Hippocampal formation (tissue), 2 donors: ENCODE measurements at places on chromosomes 2 and 18.

DNA sequence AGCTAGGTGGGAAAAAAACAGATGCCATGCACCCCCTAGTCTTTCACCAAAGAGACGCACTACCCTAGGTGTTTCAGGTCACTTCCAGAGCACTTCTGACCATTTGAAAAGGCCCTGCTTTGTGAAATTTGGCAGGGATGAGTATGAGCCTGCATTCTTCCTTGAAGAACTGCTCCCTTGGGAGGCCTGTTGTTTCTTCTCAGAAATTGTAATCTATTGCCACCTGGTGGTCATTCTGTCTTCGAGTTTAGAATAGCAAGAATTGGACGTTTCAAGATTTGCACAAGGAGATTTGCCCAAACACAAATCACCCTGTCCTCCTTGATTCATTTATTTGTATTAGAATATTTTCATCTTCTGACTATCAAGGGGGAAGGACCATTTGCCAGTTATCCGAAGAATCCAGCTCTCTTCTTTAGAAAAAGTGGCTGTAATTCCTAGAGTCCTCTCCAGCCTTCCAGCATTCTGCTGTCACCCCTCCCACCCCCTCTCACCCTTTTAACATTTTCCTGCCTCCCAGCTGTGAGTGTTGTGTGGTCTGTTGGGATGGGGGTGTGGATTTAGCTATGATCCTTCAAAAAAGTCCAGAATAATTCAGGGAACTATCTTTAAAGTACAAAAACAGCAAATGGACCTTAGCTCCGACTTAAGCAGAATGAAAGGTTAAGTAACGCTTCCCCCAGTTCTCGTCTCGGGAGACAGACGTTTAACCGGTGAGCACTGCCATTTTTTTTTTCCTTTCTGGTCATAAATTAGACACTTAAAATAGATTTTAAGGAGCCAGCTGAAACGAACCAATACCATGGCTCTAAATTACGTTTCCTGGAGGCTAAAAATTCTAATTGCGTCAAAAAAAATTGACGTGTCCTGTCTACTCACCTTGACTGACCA is 3.7 kb upstream of the GAD1 start:
- no peak for DNase-seq

DNA sequence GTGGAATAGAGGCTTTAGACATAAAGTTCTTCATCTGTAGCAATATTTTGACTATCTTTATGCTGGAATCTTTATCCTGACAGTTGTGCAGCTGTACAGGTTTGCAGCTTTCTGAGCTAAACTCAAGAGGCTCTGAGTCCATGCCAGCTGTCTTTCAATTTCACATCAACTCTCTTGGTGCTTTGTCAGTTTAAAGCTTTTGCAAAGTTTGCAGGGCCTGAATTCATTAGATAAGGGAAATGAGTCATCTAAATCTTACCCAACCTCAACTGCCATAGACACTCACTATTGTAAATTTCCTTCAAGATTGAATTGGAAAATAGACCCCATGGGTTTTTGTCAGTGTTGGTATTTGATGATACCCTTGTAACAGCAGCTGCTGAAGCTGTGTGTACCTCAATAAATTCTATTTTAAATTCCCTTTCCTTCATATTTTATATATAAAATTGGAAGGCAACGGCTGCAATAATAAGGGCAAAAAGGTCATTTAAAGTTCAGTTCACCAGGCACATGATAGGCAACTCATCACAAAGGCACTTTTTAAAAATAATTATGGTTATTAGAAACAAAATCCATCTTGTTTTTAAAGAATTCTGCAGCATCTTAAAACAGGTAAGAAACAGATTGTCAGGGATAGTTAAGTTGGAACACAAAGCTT is 169.9 kb upstream of the SLC39A10 start:
- DNase-seq: no peak

- DNase-seq: no peak
Observed at GRCh38 chr2:37441055-37441454, 96.6 kb downstream of the QPCT start.

GRCh38 chr2:26606847-26607190 is 34.3 kb downstream of the CIB4 start:
- DNase-seq: no peak

DNA sequence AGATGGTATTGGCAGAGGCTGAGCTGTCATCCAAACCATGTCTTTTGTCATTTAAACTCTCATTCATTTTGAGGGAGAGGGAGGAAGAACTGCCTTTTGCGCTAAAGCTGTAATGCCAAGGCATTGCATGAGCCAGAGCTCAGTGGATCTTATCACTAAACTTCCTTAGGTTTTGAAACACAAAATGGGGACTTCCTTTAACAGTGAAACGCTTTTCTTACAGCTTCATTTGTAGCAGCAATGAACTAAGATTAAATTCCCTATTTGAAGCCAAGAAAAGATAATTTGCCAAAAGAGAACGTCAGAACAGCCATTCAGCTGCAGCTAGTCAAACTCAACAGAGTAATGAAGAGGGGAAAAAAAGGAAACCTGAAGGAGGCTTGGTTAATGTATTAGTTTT is 143.5 kb upstream of the MMADHC start:
- no peak for DNase-seq

DNA sequence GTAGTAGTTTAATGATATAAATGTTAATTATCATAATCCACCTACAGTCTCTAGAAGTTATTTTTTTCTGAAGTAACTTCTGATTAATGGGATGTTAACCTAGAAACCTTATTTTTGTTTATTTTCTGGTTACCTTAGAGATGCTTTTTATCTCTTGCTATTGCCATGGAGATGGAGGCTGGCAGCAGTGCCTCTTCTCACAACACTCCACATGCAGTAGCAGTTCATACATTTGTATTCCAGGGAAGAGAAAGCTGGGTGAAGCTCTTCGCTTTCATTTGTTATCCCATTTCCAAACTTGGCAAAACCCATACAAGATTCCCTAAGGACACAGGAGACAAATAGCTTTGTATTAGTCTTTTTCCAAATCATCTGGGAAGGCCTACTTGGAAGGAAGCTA is 1794.1 kb upstream of the LRRTM1 start:
- no peak for DNase-seq

- DNase-seq: no peak
Observed at GRCh38 chr2:155377266-155377680, 678.8 kb downstream of the KCNJ3 start.

DNA sequence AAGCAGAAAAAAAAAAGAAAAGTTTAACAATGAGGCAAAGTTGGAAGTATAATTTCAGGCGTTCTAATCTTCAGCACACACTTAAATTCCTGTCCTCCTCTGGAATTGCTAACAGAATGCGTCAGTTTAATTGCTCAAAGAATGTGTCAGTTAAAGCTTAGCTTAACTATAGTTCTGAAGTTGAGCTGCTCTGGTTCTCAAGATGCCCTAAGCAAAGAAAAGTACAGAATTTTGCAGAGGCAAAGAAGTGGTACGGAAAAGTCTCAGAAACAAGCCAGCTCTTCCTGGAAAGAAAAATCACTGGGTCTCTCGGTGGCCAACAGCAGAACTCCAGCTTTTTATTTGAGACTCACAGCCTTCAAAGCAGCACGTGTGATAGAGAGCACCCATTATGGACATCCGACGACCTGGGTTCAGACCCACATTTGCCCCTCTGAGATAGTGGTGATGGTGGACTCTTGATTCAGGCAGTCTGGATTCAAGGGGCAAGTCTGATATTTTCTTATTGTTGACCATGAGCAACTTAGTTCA is 22.2 kb upstream of the MYO3B start:
- DNase-seq: no peak

DNA sequence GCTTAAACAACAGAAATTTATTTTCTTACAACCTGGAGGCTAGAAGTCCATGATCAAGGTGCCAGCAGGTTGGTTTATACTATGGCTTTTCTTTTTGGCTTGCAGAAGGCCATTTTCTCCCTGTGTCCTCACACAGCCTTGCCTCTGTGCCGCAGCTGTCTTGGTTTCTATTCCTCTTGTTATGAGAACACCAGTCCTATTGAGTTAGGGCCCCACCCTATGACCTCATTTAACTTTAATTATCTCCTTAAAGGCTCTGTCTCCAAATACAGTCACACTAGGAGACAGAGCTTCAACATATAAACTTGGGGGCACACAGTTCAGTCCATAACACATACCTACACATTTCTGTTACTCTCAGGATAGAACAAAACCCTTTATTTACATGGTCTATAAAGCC is 17.3 kb upstream of the RHOB start:
- DNase-seq: no peak
